ENCODE measurements at places on chromosomes 1 and 21.

- DNase-seq, result peak; percentile 84
Observed at GRCh38 chr1:16009030-16009460, 5.0 kb downstream of the SRARP start.

GRCh38 chr21:43884012-43884860, 19.2 kb downstream of the AGPAT3 start:
- no peak for DNase-seq

DNA sequence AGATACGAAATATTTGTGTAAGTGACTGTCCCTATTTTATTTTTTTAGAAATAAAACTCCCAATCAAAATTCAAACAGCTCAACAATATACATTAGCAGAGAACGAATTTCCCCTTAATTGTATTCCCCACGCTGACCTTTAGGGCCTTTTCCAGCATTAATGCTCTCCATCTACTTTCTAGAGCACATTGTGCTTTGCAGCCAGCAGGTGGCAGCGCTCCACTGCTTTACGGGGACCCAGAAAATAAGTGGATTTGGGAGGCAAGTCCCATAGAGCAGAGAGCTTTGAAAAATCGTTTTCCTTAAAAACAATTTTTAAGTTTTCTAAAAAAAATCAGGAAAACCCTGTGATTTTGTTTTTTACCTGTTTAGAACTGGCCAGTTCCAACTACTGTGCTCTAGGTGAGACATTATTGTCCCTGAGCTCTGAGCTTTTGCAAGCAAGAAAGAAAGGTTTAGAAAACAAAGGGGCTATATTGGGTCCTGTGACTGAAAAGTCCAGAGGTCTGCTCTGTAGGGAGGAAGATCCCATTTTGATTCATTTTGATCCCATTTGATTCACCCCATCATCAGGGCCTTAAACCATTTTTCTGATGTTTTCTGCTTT, 144.4 kb upstream of the ZNF644 start:
- DNase-seq, result peak; percentile 75

DNA sequence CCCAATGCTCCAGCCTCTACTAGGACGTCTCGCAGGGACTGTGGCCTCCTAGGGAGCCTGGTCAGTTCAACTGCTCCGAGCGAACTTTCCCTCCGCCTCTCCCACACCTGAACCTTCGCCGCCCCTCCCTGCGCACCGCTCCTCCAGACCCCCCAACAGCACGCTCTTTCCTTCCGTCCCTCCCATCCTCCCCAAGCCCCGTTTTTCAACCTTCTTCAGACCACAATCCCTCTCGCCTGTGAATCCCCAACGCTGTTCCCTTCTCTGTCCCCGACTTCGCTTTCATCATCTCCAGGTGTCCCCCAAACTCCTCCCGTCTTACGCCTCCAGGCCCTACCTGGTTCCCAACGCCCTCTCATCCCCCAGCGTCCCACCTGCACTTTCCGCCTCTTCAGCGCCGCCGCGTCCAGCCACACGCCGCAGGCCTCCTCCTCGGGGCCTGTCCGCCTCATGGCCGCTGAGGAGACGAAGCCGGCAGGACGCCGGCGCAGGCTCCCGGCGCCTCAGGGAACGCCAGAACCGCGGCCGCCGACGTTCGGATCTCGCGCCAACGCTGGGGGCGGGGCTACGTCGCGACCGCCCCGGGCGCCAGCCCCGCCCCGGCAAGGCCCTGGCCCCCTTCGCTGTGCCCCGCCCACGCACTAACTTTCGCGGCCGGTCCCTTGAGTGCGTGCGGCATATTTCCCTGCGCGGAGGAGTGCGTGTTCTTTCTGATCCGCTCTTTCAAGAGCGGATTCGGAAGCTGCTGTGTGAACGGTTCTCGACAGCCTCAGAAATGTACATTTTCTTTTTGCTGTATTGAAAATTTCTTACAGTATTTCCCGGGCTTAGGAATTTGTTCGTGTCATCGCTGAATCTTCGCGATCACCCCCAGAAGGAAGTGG, at the start of gene AUNIP:
Gene AUNIP (minus strand): TSS at position 552 of the 884 bp plus-strand sequence. CDS start 100 bp downstream, at position 452.
- DNase-seq, result peak; percentile 100

DNA sequence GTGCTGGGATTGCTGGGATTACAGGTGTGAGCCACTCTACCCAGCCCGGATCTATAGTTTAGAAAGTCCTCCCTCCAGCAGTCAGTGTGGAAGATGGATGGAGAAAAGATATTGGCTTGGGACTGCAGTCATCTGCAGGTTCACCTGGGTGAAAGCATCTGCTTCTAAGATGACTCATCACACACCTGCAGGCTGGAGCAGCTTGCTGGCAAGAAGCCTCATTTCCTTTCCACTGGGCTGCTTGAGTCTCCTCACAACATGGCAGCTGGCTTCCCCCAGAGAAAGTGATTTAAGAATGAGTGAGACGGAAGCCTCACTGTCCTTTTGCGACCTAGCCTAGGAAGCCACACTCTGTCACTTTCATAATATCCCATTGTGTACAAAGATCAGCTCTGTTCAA, 50.0 kb downstream of the FOXO6 start:
- DNase-seq, result no peak

DNA sequence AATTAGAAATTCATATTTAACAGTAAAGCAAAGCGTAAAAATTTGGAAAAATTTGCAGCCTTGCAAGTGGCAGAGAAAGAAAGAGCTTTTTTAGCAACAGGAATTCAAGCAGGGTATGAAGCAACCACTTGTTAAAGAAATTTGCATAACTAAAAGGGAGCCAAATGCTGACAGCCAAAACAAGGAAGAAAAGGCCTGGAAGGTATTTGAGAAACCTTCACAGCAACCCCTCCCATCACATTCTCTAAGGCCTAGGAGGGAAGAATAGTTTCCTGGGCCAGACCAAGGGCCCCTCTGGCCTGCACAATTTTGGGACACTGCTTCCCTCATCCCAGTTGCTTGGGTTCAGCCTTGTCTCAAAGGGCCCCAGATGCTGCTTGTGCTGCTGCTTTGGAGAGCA, 672.4 kb upstream of the TMPRSS15 start:
- no peak for DNase-seq

- DNase-seq, result peak; percentile 17
Observed at GRCh38 chr1:27773826-27774445, 917 bp downstream of the STX12 start.

DNA sequence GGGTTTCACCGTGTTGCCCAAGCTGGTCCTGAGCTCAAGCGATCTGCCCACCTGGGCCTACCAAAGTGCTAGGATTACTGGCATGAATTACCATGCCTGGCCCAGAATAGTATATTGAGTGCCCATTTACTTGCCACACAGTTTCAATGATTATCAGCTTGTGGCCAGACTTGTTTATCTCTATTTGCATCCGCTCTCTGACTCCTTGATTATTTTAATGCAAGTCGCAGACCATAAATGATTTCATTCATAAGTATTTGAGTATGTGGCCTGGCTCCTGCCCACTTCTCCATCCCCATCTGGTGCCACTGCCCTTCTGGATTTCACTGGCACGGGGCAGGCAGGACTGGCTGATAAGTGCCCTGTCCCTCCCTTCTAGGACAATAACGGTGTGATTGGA, 18.2 kb upstream of the TRNAU1AP start:
- no peak for DNase-seq

DNA sequence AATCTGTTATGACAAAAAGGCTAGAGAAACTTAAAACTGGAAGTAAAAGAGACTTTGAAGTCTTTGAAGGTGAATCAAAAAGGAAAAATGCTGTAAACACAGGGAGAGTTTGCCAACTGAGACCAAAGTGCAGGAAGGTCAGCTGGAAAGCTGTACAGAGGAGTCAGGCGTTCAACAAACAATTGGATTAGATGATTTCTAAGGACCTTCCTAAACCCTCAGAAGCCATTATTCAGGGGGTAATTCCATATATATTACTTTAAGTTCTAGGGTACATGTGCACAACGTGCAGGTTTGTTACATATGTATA, 156.8 kb downstream of the ZBTB18 start:
- no peak for DNase-seq

- DNase-seq, result no peak
Observed at GRCh38 chr1:32770221-32770731, 46.9 kb downstream of the YARS1 start.

GRCh38 chr1:197600751-197601150, 174.5 kb downstream of the DENND1B start:
- no peak for DNase-seq

GRCh38 chr1:201025571-201026002, 2.1 kb upstream of the KIF21B start:
- peak; percentile 37 for DNase-seq

DNA sequence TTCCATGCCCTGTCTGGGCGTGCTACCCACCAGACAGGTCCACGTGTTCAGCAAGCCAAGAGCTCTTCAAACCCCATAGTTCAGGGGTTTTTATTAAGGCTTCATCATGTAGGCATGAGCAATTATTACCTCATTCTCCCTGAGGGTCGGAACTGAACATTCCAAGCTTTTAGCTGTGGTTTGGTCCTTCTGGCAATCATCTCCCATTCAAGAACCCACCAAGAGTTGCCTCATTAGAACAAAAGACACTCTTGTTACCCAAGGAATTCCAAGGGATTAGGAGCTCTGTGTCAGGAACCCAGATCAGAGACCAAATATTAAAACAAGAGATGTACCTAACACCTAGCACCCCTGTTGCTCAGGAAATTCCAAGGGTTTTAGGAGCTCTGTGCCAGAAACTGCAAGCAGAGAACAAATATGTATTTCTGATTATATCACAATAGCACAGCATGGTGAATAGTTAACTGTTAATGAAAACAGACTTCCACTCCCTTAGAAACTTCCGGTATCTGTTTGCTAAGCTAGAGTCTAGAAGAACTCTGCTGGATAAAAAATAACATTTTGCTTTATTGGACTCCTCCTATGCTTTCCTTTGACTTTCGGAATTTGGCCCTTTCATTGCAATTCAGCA, 201.2 kb upstream of the L1TD1 start:
- no peak for DNase-seq

DNA sequence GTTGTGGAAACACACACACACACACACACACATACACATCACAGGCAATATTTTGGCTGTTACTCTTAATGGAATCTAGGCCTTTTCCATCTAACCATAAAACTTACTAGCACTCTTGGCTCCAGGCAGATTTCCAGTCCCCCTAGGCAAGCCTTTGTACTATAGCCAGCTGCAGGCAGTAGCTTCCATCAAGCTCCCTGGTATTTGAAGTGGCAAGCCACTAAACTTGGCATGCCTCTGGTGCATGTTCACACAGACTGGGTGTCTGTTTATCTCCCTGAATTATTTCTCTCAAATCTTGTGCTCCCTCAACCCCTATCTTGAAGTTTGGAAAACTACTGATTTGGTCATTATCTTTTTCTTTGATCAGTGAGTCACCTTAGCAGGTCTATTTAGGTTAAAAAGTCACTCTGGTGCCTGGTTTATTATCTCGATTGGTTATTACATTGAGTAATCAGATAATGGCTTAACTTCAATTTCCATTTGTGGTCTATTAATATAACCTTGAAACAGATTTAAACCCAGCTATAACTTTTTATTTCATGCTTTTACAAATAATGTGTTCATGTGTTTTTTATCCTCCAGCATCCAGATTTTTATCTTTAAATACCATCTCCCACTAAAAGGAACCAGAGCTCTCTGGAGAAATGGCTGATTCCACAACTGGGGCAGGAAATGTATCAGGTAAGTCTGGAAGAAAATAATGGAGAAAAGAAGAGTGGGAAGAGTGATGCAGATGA, 2.7 kb upstream of the RBM15 start:
- DNase-seq, result no peak

DNA sequence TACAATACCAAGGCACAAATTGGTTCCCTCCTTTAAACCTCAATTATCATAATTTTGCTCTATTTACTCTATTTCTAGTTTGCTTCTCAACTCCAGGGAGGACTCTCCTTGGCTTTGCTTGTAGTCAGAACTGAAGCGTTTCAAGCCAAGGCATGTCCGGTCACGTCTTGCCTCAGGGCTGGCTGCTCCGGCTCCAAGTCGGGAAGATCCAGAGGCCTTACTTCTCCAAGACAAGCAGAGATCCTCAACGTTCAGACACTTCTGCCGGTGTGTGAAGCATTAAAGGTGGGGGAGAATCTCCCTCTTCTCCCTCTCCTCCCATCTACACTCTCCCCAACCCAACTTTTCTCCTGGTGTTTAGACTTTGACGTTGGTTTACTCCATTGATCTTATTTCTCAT, 7.2 kb upstream of the HHAT start:
- DNase-seq, result no peak

DNA sequence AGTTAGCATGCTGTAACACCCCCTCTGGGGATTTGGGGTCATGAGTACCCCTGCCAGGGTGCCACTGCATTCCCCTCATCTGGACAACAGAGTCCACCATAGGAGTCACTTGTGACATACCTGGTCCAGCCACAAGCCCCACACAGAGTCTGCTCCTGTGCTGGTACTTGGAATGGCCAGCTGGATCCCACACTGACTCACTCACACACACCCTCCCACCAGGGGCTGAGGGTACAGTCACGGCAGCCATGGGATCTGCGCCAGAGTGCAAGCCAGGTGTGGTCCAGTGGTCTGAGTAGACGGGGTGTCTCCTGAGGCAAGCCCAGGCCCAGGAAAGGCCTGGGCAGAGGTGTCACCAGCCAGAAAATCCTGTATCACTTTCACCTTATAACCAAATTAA, 67.7 kb downstream of the MRPL39 start:
- no peak for DNase-seq

- DNase-seq, result peak; percentile 86
Observed at GRCh38 chr21:35565204-35565611, 495.1 kb downstream of the SETD4 start.

DNA sequence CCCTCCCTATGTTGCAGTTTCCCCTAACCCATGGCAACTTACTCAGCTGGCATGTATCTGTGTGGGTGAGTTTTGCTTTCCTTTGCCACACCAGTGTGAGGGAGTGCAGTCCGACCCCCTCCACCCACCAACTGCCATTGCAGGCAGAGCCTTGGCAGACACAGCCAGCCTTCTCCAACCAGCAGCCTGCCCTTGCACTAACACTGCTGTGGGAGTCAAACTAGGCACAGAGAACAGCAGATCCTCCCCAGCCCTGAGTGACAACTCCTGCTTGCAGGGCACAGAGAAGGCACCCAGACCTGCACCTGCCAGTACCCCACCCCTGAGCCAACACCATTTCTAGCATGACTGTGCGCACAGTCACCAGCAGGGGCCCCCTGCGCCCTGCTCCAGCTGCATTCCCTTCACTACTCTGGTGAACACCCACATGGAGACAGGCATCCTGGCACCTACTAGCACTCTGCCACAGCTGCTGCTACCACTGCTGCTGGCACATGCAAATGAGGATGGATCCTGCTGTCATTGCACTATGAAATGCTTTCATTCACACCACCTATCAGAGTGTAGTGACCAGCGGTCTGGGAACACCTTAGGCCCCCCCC, 98.4 kb downstream of the MAGI3 start:
- no peak for DNase-seq

DNA sequence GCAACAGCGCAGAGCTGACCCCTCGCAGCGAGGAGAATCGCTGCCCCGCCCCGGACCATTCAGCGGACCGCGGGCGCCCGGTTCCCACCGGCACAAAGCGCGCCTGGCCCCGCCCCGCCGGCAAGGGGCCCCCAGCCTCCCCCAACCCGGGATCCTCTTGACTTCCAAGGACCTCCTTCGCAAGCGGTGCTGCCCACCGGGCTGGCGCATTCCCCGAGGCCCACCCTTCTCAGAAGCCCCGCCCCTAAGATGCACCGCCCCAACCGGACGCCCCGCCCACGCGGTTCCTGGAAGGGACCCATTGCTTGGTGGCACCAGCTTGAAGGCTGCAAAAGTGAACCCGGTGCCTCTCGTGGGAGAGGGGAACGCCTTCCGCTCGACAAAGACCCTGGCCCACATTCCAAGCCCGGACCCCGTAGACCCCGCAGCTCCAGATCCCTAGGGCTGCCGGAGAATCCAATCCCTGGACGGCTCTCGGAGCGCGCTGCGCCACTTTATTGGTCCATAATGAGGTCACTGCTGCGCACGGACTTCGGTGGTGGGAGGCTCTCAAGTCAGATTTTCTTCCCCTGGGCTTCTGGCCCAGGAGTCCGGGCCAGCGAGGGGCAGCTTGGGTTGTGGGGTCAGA, 2.0 kb downstream of the HES3 start:
- peak; percentile 31 for DNase-seq

Measured in AG20443 (cell line).